ENCODE measurements at places on chromosomes 5 and 9.

GRCh38 chr5:94192658-94193391 is 425.6 kb downstream of the KIAA0825 start:
- no peak for DNase-seq

DNA sequence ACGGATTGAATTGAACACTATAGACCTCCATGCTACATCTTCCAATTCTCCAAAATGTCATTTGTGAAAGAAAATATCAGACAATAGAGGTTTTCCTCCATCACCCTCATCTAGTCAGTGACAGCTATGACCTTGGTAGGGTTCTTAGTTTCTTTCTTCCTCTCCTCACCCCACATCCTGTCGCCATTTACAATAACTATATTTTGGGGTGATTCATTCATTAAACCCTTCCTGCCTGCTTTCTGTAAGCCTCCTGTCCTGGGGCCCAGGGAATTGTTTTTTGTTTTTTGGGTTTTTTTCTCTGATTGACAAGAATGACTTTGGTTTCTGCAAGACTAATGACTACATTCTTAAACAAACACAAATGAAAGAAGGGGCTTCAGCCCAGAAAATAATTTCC is 82.6 kb downstream of the PRELID2 start:
- no peak for DNase-seq

DNA sequence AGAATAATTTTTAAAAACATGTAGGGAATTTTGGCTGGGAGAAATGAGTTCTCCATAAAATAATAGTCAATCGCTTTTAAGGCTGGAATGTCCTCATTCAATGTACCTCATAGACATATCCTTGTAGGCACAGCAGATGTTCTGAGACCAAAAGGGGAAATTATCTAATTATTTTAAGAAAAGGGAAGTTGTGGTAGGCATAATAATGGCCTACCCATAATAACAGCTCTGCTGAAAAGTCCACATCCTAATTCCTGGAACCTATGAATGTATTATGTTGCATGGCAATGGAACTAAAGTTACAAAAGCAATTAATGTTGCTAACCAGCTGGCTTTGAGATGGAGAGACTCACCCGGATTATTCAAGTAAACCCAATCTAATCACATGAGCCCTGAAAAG is 216.1 kb downstream of the TRIM36 start:
- DNase-seq: no peak

DNA sequence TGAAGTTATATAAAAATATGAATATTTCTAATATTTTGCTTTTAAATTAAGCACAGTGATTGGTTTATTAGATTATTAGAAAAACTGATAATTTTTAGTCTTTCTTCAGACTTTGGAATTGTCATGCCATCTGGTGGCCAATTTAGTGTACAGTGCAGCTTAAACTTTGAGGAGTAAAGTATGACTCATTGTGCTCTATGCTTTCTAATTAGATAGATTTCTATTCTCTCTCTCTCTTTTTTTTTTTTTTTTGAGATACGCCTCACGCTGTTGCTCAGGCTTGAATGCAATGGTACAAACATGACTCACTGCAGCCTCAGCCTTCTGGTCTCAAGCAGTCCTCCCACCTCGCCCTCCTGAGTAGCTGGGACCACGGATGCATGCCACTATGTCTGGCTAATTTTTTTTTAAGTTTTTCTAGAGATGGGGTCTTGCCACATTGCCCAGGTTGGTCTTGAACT is 42.1 kb upstream of the GPR21 start:
- peak; percentile 5 for DNase-seq

- DNase-seq: peak; percentile 88
Observed at GRCh38 chr9:83219154-83219923, 156.4 kb upstream of the RASEF start.

GRCh38 chr5:176822793-176823481 is 12.6 kb downstream of the UNC5A start:
- no peak for DNase-seq

GRCh38 chr9:33225319-33226147 is 14.4 kb upstream of the SPINK4 start:
- DNase-seq: peak; percentile 55

DNA sequence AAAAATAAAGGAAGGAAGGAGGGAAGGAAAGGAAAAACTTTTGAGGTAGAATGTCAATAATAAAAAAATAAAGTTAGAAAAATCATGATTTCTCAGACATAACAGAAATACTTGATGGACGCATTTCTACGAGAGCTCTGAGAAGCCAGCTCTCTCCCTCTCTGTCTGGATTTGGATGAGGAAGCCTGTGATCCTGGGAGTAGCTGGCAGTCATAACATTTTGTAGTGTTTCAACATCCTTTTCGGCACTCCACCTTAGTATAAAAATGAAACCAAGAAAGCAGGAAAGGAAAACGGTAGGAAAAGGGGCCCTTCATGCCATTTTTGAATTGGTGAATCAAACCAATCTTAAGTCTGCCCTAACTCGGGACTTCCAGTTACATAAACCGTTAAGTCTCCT is 321.3 kb downstream of the EPB41L4A start:
- DNase-seq: no peak

DNA sequence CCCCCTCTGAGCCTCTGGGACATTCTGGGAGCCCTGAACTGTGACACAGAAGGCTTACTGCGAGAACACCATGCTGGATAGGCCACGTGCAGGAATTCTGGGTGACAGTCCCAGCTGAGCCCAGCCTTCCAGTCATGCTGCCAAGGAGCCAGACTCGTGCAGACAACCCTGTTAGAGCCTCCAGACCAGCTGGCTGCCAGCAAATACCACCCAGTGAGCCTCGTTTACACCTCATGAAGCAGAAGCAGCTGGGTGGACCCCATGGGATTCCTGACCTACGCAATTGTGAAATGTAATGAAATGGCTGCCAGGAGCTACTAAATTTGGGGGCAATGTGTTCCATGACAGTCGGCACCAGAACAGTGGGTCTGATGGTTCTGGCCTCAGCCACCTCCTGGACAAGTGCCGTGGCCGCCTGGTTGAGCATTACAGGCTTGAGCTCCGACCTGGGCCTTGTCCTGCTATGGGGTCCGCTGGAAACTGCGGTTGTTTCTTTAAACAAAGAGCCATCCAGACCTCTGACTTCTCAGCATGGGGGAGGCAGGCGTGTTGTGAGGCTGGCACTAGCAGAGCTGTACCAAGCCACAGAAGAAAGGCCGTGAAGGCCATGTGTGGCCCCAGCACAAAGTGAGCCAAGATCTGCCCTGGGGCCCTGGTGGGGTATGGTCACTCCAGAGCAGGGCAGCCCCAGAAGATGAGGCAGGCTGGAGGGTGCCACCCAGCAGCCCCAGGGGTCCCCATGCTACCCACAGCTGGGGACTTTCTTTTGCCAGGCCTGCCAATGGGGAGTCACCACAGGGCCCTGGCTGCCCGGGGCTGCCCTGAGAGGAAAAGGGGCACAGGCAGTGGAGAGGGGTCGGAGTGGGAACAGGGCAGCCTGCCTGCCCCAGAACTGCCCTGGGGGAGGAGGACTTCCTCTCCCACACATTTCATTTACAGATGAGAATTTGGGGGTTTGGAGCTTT is 19.3 kb upstream of the RXRA start:
- DNase-seq: no peak

DNA sequence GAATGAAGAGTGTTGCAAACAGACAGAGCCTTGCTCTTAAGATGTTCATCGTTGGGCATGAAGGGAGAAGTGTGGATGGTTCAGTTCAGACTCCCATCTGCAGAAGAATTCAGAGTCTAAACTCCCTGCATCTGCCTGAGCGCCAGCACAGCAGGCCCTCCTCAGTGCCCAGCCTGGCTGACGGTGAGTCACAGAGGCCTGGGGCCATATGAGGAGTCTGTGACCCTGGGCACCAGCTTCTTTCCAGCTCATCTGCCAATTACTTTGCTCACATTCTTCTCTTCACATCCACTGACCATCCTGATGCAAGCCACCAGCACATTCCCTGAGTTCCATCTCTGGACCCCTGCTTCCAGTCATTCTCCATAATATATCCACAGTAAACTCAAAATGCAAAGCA is 401.1 kb upstream of the TRPC7 start:
- no peak for DNase-seq

DNA sequence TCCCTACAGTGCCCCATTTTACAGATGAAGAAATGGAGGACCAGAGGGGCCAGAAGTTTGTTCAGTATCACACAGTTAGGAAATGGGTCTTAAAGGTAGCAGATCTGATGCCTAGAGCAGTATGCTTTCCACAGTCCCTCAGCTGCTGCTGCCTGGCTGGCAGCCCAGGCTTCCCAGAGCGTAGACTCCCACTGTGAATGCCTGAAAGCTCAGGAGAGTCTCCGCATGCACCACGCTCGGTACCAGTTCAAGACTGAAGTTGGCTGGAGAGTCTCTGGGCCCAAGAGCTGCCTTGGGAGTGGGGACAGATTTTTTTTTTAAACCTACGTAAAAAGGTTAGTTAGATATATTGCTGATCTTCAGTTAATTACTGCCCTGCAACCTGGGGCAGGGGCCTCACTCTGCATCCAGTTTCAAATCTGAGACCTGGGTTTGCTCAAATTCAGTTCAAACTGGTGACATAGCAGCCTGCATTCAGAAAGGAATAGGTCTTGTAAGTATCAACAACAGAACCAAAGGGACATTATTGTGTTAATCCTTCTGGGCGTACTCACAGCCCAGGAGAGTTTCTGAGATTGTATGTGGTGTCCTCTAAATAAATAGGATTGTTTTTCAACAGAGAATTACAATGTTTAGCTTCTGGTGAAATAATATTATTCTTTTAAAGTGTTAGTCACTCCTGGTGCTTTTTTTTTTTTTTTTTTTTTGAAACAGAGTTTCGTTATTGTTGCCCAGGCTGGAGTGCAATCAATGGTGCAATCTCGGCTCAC is 8.3 kb downstream of the NANS start:
- DNase-seq: no peak

DNA sequence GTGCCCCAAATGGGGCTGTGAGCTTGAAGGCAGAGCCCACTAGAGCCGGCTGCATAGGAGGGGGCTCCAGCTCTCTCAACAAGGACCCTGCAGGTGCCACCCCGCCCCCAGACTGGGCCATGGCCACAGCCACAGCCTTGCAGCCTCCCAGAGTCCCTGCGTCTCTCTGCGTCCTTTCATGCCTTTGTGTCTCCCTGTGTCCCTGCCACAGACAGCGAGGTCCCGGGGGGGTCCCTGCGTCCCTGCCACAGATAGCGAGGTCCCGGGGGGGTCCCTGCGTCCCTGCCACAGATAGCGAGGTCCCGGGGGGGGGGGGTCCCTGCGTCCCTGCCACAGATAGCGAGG is 6.3 kb downstream of the NOXA1 start:
- DNase-seq: no peak

- no peak for DNase-seq
Observed at GRCh38 chr9:138063033-138063432, 185.5 kb downstream of the CACNA1B start.

GRCh38 chr5:131491749-131492148 is 143.3 kb downstream of the RAPGEF6 start:
- no peak for DNase-seq

- DNase-seq: no peak
Observed at GRCh38 chr5:36403632-36404311, 102.1 kb upstream of the RANBP3L start.

DNA sequence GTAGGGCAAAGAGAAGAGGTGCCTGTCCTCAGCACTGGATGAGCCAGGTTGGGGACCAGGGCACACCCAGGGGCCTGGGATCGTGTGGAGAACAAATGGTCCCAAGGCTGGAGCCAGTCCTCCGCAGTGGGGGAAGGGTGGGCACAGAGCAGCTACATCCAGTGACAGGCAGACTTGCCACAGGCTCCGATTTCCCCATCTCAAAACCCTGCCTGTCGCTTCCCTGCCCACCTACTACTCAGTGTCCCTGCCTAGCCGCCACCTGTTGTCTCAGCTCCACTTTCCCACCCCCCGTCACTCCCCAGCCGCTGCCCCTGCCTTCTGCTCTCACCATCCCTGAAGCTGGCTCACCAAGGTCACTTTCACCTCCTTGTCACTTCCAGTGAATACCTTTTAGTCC is 13.9 kb upstream of the ENHO start:
- no peak for DNase-seq

GRCh38 chr9:69118656-69119055 is 55.4 kb upstream of the TJP2 start:
- no peak for DNase-seq

- DNase-seq: no peak
Observed at GRCh38 chr9:104833696-104834095, 69.8 kb downstream of the NIPSNAP3B start.

DNA sequence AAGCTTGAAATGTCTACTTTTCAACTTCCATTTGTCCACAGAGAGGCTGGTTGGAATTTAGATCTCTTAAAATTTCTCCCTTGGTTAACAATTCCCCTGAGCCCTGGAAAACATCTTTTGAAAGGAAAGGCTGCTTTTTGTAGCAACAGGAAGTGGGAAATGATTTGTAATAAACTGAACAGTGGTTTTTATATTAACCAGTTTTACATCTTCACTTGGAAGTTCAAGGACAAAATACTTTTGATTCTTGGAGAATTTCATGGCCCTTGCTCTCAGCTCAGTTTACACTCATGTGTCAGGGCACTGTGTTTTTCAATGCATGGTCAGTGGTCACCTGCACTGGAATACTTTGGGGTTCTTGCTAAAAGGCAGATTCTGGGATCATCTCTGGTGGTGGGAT is 9.9 kb downstream of the MLANA start:
- DNase-seq: no peak

DNA sequence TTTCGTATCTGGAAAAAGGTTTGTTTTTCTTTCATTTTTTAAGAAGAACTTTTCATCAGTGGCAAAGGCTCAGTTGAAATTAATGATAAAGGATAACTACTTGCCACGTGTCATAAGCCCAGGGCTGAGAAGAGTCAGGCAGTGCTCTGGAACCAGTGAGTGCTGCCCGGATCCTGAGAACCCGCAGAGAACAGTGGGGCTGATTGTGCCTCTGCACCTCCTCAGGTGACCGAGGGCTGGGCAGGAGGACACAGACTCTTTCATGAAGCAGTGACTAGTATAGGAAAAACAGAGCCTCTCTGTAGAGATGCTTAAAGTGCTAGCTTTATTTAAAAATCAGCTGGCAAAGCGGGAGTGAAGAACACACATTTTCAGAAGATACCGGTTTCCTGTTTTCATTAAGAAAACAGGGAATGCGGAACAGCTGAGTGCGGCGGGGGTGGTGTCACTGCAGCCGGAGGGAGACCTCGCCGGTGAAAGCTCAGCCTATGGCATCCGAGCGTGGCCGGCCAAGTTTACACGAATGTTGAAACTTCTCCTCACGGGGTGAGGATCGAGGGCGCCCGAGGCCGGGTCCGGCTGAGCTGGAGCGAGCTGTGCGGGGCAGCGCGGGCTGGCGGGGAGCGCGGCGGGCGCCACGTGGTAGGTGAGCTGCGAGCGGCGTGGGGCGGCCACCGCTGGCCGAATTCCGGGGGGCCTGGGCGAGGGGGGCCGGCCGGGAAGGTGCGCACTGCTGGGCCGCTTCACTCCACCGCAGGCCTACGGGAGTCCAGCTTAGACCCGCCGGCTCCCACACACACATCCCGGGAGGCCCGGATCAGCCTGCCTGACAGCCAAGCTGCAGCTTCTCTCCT is 134.7 kb upstream of the DMRT1 start:
- DNase-seq: peak; percentile 53
